HL-60 (cell line): ENCODE measurements at places on chromosomes 12 and 14.

GRCh38 chr12:2163177-2163941 is 110.6 kb downstream of the CACNA1C start:
- no peak for DNase-seq

DNA sequence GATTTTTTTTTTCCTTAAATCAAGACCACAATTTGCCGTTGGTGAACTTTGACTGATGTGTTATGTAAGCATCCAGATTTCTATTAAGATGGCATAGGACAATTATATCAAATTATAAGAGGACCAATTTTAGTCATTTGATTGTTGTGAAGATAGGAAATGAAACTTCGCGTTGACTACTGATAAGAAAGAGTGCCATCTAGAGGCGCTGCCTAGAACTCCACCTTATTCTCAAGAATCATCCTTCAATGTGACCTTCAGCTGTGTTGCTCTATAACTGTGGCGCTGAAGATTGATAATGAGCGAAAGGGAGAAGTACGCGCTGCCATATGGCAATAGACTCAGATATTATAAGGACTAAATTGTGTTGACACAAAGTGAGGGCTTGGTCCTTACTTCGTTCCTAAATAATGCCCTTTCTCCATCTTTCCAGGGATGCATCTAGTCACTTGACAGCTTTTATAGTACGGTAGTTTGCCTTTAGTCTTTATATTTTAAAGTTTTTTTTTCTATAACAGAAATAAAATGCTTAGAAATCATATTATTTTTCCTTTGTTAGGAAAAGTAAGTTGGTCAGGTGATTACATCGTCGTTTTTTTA is 350.8 kb upstream of the STXBP6 start:
- peak; percentile 13 for DNase-seq

DNA sequence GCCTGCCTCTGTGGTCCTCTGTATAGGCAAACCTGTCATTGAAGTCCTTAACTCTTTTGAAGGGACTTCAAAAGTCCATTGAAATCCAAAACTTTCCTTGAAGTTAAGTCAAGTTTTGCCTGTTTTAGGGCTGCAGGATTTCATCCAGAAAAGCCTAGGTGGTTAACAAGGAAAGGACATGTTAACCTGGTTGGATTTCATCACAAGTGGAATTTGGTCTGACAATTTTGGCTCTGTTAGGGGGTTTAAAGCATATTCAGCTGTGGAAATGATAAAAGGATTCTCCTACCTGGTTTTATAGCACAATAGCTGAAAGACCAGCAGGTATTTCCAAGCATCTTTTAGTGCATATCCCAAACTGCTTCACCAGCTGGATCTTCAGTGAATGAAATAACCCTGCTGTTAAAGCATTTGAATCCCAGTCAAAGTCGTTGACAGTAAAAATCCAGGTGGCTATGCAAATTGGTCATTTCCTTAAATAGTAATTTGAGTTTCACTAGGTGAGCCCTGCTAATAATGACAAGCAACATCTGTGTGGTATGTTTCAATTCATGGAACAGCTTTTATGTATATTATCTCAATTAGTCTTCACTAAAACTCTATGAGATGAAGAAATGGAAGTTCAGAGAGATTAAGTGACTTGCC is 400.5 kb downstream of the ETNK1 start:
- no peak for DNase-seq

- DNase-seq: no peak
Measured at GRCh38 chr14:100640471-100641273, 53.5 kb upstream of the BEGAIN start.

GRCh38 chr12:25556153-25556552 is 3.1 kb upstream of the LMNTD1 start:
- DNase-seq: no peak
